ENCODE measurements at places on chromosomes 1 and 21.
A peak's percentile ranks its signal among the peaks of the same experiment; 100 is the strongest.

DNA sequence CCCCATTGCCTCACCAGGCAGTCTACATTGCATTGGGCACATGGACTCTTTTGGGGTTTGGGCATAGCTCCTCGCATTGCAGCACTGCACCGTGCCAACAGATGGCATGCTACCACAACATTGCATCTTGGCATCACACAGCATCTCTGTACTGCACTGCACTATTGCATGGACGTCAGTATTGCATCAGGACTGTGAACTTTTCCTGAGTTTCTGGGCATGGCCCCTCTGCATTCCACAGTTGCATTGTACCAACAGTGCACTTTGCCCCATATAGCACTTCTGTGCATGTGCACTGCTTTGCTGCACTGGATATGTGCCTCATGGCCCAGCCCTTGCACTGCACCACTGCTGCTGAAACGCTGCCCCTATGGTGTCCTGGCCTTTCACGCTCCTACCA lies 9.6 kb downstream of the PTPRU start:
- no peak overlapping the region for H3K4me3 ChIP-seq
- no peaks in the 10 kb centered on the region for H3K4me1 ChIP-seq
- no peak overlapping the region for H3K27ac ChIP-seq

- peak; percentile 53 for DNase-seq
- no peak overlapping the region for H3K27ac ChIP-seq
- no peaks in the 10 kb centered on the region for H3K27me3 ChIP-seq
- no peaks in the 10 kb centered on the region for H3K4me1 ChIP-seq
Observed at GRCh38 chr1:3564921-3565831, 46.1 kb downstream of the MEGF6 start.

DNA sequence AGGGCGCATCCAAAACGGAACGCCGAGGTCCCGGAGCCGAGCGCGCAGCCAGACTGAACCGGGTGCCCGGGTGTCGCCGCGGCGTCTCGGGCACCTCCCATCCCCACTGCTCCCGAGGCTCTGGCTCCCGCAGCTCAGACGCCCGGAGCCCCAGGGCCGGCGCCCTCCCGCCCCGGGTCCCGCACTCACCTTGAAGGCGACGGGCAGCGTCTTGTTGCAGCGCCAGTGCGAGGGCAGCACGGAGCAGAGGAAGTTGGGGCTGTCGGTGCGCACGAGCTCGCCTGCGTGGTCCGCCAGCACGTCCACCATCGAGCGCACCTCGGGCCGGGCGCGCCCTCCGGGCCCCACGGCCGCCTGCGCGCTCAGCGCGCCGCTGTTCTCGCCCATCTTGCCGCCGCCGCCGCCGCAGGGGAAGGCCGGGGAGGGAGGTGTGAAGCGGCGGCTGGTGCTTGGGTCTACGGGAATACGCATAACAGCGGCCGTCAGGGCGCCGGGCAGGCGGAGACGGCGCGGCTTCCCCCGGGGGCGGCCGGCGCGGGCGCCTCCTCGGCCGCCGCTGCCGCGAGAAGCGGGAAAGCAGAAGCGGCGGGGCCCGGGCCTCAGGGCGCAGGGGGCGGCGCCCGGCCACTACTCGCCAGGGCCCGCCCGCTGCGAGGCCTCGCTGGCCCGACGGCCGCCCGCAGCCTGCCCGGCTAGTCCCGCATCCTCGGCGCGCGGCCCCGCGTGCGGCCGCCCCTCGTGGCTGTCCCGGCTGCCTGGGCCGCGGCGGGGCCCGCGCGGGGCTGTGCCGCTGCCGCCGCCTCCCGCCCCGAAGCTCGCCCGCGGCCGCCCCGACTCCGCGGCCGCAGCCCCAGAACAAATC lies 447 bp downstream of the RUNX3 start:
- peak overlapping the region; percentile 90 for H3K27ac ChIP-seq
- H3K4me1 ChIP-seq = peaks cover 62% of the 10 kb centered on the region
- peaks cover 82% of the 10 kb centered on the region for H3K36me3 ChIP-seq
- no peaks in the 10 kb centered on the region for H3K27me3 ChIP-seq
- peak; percentile 68 for DNase-seq

- H3K36me3 ChIP-seq = no peaks in the 10 kb centered on the region
- peaks cover 4% of the 10 kb centered on the region for H3K27me3 ChIP-seq
- no peak for DNase-seq
- H3K27ac ChIP-seq = no peak overlapping the region
- H3K4me3 ChIP-seq = no peak overlapping the region
Observed at GRCh38 chr1:204342310-204342709, 17.4 kb downstream of the PLEKHA6 start.

DNA sequence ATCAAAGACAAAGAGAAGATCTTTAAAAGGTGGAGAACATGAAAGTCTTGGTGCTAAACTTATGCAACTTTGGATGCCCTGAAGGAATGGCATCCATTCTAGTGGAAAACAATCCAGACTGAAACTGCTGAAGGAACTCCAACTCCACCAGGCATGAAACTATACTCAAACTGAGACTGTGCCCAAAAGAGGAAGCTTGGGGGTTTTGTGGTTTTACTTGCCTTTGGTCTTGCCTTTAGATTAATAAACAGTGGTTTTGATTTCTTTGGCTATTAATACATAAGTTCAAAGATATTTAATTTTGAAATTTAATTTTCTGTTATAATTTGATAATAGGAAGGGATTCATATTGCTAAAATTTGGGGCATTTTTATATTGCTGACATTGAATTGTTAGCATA lies 17.4 kb upstream of the SLC30A10 start:
- H3K36me3 ChIP-seq = no peaks in the 10 kb centered on the region
- no peak for DNase-seq
- H3K4me3 ChIP-seq = no peak overlapping the region
- no peaks in the 10 kb centered on the region for H3K4me1 ChIP-seq
- H3K27me3 ChIP-seq = peaks cover 11% of the 10 kb centered on the region

DNA sequence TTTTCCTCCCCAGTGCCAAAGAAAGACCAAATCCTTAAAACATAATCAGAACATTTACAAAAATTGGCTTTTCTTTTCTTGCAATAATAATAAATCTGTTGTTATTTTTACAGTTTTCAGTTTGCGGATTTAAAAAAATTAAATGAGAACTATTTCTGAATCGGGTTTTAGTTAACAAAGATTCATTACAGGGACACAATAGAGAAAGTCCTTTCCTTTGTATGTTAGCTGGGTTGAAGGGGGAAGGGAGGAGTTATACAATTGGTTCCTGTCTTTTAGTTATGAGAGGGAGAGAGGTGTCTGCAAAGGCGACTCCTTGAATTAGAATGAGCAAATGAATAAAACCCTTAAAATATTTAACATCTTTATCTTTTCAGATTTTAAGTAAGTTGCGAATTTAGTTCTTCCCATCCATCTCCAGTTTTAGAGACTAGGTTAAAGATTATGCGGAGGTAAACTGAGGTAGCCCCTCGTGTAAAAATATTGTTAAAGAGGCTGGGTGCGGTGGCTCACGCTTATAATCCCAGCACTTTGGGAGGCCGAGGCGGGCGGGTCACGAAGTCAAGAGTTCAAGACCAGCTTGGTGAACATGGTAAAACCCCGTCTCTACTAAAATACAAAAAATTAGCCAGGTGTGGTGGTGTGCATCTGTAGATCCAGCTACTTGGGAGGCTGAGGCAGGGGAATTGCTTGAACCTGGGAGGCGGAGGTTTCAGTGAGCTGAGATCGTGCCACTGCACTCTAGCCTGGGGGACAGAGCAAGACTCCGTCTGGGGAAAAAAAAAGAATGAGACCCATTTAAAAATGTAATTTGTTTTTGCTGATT lies 3.9 kb downstream of the SPEN start:
- H3K36me3 ChIP-seq = peaks cover 17% of the 10 kb centered on the region
- peak overlapping the region; percentile 44 for H3K4me3 ChIP-seq
- no peak for DNase-seq
- peaks cover 35% of the 10 kb centered on the region for H3K4me1 ChIP-seq
- no peak overlapping the region for H3K27ac ChIP-seq

GRCh38 chr21:44940116-44940631 lies 345 bp downstream of the SLX9 start:
- H3K27me3 ChIP-seq = no peaks in the 10 kb centered on the region
- peak overlapping the region; percentile 91 for H3K4me3 ChIP-seq
- DNase-seq = no peak
- peaks cover 18% of the 10 kb centered on the region for H3K36me3 ChIP-seq

GRCh38 chr1:231856426-231856825 lies 229.8 kb downstream of the DISC1 start:
- no peak for DNase-seq
- H3K36me3 ChIP-seq = no peaks in the 10 kb centered on the region
- no peak overlapping the region for H3K4me3 ChIP-seq
- H3K4me1 ChIP-seq = peaks cover 6% of the 10 kb centered on the region
- H3K27ac ChIP-seq = no peak overlapping the region

DNA sequence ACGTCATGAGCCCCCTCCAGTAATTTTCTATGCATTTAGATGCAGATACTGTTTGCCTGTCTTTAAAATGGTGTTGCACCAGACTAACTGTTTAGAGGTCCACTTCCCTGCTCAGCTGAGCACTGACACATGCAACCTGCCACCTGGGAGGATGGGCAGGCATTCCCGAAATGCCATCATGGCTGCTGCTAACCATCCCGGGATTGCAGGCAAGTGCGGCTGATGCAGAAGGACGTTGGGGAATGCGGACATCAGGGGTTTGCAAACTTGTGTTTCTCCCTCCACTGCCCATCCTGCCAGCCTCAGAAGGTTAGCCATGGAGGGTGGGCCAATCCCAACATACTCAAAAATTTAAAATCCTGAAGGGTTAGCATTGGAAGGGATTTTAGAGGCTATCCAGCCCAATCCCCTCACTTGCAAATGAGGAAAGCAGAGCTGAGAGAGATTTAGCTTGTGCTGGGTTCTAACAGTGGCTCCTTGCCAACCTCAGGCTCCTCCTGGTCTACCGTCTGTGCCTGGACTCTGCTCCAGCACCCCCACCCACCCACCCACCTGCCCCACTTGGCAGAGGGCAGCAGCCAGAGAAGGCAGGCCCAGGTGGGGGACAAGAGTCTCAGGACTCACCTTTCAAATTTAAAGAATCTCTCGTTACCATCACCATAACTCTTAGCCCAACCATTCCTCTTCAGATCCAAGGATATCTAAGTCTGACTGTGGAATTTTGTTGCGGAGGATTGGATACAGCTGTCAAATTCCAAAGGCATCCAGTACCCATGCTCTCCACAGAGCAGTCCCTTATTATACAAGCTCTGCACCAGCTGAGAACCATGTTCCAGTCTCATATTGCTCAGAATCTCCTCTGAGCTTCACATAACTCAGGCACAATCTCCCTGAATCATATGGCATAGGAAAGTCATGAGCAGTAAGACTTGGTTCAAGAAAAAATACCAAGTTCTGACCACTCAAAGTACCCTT lies 34.2 kb downstream of the HIVEP3 start:
- H3K27me3 ChIP-seq = no peaks in the 10 kb centered on the region
- no peak for DNase-seq
- H3K4me1 ChIP-seq = peaks cover 18% of the 10 kb centered on the region
- no peaks in the 10 kb centered on the region for H3K36me3 ChIP-seq
- no peak overlapping the region for H3K27ac ChIP-seq

- H3K27ac ChIP-seq = no peak overlapping the region
- H3K4me1 ChIP-seq = no peaks in the 10 kb centered on the region
- no peak for DNase-seq
- no peak overlapping the region for H3K4me3 ChIP-seq
- no peaks in the 10 kb centered on the region for H3K36me3 ChIP-seq
Observed at GRCh38 chr1:60516996-60517395, 443.4 kb upstream of the C1orf87 start.

- H3K4me1 ChIP-seq = no peaks in the 10 kb centered on the region
- H3K4me3 ChIP-seq = no peak overlapping the region
- H3K36me3 ChIP-seq = peaks cover 37% of the 10 kb centered on the region
- no peak for DNase-seq
- H3K27ac ChIP-seq = no peak overlapping the region
Observed at GRCh38 chr1:43814401-43814800, 107.1 kb downstream of the ST3GAL3 start.

DNA sequence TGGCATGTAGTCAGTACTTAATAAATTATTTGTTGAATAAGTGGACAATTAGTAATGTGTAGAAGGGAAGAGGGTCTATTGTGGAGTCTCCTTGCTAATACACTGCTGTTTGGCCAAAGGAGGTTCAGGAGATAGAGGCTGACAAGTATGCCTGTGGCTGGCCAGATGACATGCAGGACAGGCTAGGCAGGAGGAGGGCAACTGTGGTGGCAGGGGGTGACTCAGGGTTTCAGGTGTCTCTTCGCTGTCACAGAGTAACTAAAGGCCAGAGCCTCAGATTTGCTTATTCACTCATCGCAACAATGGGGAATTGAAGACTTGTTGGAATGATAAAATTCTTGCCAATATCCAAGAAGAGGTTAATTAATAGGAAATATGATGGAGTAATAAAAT lies 33.1 kb downstream of the THRAP3 start:
- peaks cover 45% of the 10 kb centered on the region for H3K4me1 ChIP-seq
- no peaks in the 10 kb centered on the region for H3K27me3 ChIP-seq
- H3K4me3 ChIP-seq = no peak overlapping the region
- DNase-seq = peak; percentile 30
- peaks cover 17% of the 10 kb centered on the region for H3K36me3 ChIP-seq

GRCh38 chr21:14376854-14377253 lies 6.1 kb downstream of the HSPA13 start:
- H3K36me3 ChIP-seq = peaks cover 51% of the 10 kb centered on the region
- H3K27ac ChIP-seq = no peak overlapping the region
- peaks cover 26% of the 10 kb centered on the region for H3K4me1 ChIP-seq
- DNase-seq = peak; percentile 4
- H3K27me3 ChIP-seq = no peaks in the 10 kb centered on the region

DNA sequence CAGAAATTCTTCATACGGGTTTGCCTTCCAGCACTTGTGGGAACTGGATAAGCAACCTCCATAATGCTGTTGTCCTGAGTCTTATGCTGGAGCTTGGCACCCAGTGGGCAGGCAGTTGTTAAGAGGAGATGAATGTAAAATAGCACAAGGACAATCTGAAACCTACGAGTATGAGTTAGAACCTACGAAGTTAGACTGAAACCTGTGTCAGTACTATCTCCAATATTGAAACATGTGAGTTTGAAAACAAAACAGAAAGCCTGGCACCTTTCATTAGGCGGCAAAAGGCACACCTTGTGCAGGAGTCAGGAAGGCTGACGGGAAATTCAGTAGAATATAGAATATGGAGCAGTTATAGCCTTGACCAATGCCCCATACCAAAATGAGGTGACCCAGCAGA lies 489.7 kb upstream of the RGS18 start:
- no peaks in the 10 kb centered on the region for H3K4me1 ChIP-seq
- H3K27ac ChIP-seq = no peak overlapping the region
- H3K4me3 ChIP-seq = no peak overlapping the region

GRCh38 chr1:196027127-196027526 lies 581.1 kb downstream of the KCNT2 start:
- H3K27me3 ChIP-seq = no peaks in the 10 kb centered on the region
- no peak overlapping the region for H3K27ac ChIP-seq
- no peak for DNase-seq
- H3K36me3 ChIP-seq = no peaks in the 10 kb centered on the region

GRCh38 chr1:156926175-156926574 lies 5.7 kb downstream of the LRRC71 start:
- H3K27me3 ChIP-seq = peaks cover 85% of the 10 kb centered on the region
- H3K27ac ChIP-seq = no peak overlapping the region
- peak; percentile 89 for DNase-seq
- H3K36me3 ChIP-seq = no peaks in the 10 kb centered on the region

- H3K36me3 ChIP-seq = no peaks in the 10 kb centered on the region
- H3K27me3 ChIP-seq = peaks cover 1% of the 10 kb centered on the region
- no peaks in the 10 kb centered on the region for H3K4me1 ChIP-seq
- no peak overlapping the region for H3K27ac ChIP-seq
- DNase-seq = no peak
Observed at GRCh38 chr1:56910441-56910985, 55.3 kb downstream of the C8B start.

Data from activated CD8-positive, alpha-beta T cell treated with anti-CD3 and anti-CD28 coated beads for 36 hours (primary cell).